ENCODE measurements at places on chromosomes 6 and 20.
A peak's percentile ranks its signal among the peaks of the same experiment; 100 is the strongest.

DNA sequence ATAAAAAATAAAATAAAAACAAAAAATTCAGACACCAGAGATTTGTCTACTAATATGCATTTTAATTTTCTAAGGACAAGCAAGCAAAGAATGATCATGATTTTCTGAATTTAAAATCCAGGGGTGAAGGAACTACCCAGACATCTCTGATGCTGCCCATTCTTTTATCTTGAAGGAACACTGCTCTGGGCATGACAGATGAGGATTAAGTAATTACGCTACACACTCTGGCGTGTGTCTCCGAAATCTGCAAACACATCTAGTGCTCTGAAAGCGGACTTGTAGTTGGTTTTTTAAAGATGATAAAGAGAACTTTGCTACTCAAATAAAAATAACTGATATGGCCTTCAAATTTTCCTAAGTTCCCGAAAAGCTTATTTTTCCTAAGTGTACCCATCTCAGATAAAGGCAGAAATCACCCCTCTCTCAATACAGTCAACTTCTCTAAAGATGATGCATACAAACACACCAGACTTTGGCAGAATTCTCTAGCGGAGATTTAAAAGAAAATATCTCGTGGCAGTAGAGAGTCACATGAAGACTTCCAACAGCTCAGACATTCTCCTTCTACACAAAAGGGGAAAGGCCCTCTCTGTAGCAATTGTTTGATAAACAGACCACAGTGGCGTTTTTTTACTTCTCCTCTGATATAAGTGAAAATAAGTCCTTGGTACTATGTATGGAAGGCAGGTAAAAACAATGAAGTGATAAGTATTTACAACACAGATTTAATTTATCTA is 133.8 kb downstream of the BACH2 start:
- no peak for DNase-seq

GRCh38 chr6:95866732-95867131 is 149.0 kb upstream of the FUT9 start:
- peak; percentile 3 for DNase-seq

GRCh38 chr6:116309657-116310056 is 29.9 kb upstream of the TSPYL1 start:
- DNase-seq: no peak

DNA sequence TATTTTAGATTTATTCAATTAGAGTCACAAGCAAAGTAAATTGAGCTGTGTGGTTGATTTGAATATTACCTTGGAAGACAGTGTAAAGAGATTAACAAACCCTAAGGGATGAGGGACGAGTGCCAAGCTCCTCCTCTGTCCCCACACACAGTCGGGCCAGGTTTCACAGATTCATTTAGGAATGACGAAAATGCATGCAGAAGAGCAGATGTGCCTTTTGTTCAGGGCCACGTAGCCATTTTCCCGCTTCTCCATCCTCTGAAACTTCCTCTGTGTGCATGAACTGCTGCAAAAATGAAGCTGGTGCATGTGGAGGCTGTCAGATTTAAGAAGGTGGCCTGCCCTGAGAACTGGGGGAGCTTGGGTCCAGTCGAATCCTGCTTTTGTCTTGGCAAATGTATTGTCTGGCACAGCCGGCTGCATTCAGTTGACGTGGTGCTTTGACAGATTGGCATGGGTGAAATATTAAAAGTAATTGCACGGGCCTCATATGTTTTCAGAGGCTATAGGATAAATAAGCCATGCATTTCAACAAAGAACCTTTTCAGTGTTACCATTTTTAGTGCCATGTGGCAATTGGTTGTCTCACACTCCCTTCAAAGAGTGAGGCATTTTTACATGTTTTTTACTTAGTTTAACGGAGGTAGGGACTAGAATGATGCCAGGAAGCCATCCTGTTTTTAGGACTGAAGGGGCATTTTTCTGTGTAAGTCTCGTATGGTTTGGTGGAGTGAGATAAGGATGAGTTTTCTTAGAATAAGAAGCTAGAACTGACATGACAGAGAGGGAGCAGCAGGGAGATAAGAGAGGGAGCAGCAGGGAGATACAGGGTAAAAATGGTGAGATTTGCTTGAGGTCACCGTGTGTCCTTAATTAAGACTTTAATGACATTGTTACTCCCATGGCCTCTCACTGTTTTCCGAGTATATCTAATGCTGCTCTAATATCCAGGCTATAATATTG is 361.1 kb downstream of the NRN1 start:
- DNase-seq: no peak

- DNase-seq: no peak
Observed at GRCh38 chr6:158813032-158813431, 6.1 kb downstream of the EZR start.

DNA sequence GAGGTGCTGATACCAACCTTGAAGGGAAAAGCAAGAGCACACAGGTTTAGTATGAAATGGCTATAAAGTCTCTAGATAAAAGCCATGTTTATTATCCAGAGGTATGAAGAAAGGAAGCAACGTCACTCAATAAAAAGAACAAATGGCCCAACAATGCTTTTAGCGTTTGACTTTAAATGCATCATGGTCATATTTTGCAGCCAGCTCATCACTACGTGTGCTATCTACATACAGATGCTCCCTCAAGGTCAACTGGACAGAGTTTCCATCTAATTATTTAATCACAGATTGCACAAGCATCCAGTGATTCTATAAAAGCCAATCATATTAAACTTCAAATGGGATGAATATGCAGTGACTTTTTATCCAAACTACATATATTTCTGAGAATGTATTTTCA is 127.6 kb upstream of the SYNDIG1 start:
- DNase-seq: no peak

GRCh38 chr6:90645634-90646033 is 58.8 kb upstream of the MAP3K7 start:
- DNase-seq: peak; percentile 54

GRCh38 chr6:12313306-12313991 is 23.3 kb downstream of the EDN1 start:
- DNase-seq: peak; percentile 80

GRCh38 chr6:134707342-134708031 is 242.4 kb downstream of the ALDH8A1 start:
- DNase-seq: peak; percentile 44

GRCh38 chr6:156840606-156841005 is 63.4 kb downstream of the ARID1B start:
- no peak for DNase-seq

GRCh38 chr20:4987130-4987529 is 14.2 kb downstream of the SLC23A2 start:
- no peak for DNase-seq

DNA sequence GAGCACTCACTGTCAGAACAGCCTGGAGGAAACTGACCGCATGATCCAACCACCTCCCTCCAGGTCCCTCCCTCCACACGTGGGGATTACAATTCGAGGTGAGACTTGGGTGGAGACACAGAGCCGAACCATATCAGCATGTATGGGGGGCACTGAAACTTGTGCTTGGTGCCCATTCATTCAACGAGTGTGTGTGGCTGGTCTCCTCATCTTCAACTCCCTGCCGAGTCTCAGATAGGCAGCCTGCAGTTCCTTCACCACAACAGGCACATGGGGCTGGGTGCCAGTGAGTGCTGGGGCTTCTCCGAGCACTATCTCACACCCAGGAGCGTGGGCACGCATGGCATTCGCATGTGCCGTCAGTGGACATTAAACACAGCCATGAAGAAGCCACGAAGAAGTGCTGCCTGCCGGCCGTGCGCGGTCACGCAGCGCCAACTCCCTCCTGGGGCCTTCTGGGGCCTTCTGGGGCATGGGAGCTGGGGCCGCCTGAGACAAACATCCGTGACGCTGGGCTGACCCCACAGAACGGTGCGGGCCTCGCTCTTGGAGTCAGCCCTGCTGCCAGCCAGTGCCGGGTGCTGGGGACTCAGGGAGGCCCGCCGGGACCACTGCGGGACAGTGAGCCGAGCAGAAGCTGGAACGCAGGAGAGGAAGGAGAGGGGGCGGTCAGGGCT is 714 bp upstream of the RTEL1 start:
- no peak for DNase-seq

DNA sequence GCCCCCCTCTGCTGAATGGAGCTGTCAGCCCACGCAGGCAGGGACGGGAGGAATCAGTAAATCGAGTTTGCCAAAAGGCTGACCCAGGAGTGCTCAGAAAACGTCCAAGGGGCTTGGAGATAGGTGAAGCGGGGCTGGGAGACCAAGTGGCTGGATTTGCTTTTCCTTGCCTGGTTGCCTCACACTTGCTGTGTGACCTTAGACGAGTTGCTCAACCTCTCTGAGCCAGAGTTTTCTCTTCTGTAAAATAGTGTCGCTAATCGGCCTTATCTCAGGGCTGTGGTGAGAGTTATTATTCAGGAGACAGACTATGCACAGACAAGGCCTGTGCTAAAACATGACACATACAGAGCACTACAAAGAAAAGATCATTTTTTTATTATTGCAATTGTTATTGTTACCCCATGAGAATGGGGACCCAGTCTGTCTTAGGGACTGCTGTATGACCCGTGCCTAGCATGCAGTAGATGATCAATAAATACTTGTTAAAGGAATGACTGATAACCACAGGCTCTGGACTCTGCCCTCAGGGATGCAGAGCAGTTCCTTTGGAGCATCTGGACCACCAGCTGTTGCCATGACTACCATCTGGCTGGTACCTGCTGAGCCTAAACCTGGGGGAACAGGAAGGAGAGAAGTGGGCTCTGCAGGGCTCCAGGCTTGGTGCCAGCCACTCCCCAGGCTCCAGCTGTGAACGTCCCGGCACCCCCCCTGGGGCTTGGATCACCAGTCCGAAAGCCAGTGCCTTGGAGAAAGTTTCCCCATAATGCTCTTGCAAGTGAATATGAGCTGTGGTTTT is 901 bp downstream of the KCNK15 start:
- no peak for DNase-seq

DNA sequence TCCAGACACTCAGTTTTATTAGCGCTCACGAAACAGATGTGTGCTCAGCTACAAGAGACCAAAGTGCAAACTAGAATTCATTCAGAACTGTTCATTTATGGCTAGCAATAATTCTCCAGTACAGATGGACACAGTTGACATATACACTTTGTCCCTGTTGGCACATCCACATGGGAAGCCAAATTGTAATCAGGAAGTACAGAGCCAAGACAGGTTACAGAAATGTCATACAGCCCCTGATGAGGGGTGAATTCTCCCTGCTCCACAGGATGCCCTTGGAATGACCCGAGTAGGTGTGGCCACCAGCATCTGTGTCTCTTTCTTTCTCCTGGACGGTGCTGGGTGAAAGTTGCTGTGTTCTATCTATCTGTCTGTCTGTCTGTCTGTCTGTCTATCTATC is 7.6 kb downstream of the DHX35 start:
- DNase-seq: no peak

GRCh38 chr6:84774985-84775284 is 10.5 kb upstream of the TBX18 start:
- DNase-seq: no peak

- DNase-seq: no peak
Observed at GRCh38 chr20:38863024-38863851, 57.7 kb downstream of the PPP1R16B start.

- DNase-seq: no peak
Observed at GRCh38 chr20:48786951-48787705, 40.7 kb downstream of the PREX1 start.

- DNase-seq: no peak
Observed at GRCh38 chr20:5156675-5157448, 30.1 kb downstream of the CDS2 start.

Data from foreskin keratinocyte (primary cell).